ENCODE measurements at places on chromosomes 11 and 22.

- DNase-seq, result no peak
These were observed 78.3 kb downstream of the DDIAS start for GRCh38 chr11:82979824-82980223.

DNA sequence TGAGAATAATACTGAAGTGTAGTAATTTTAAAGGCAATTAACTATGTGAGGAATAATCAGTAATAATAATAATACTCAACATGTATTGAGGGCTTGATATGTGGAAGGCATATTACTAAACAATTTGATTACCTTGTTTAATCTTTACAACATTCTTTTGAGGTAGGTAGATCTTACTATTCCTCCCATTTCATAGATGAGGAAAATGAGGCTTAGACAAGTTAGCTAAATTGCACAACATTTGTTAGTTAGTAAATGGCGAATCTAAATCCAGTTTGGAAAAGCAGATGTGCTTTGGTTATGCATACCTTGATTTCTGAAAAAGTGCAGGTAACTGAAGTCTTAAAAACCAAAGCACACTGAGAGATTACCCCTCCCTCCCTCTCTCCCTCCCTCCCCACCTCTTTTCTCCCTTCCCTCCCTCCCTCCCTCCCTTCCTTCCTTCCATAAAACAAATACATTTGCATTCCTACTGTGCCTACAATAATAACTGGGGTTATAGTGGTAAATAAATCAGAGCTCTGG, 93.1 kb upstream of the MTMR2 start:
- no peak for DNase-seq

DNA sequence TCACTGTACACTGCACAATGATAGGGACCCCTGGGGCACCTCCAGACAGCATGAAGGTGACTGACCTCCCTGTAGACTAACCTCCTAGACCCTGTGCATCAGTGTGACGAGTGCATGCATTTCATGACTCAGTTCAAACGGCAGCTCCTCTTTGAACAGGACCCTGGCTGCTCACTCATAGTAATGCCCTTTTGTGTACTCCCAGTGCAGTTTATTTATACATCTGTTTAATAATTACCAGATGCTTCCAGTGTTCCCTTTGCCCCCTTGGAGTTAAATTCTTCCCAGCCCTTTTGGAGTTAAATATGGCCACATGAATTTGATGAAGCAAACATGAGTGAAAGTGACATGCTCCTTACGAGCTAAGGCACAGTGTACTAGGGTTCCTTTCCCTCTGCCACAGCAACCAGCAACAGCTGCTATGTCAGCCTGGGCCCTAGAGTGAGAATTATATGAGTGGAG, 72.4 kb downstream of the PANX1 start:
- DNase-seq, result peak; percentile 35

DNA sequence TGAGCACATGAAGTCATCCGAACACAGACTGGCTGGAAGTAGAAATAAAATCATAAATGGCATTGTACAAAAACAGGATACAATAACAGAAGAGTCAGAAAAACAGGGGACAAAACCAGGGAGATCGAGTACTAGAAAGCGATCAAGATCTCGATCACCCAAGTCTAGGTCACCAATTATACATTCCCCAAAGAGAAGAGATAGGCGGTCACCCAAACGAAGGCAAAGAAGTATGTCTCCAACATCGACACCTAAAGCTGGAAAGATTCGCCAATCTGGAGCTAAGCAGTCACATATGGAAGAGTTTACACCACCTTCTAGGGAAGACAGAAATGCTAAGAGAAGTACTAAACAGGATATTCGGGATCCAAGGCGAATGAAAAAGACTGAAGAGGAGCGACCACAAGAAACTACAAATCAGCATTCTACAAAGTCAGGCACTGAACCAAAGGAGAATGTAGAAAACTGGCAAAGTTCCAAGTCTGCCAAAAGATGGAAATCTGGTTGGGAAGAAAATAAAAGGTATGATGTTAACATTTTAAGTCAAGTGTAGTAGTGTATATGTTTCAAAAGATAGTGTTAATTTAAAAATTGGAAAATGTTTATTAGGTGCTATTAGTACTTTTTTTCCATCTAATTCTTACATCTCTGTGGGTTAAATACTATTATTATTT, 9.4 kb downstream of the PCF11 start:
- DNase-seq, result no peak

- DNase-seq, result no peak
These were observed 28.1 kb upstream of the KIRREL3 start for GRCh38 chr11:127028648-127029047.

DNA sequence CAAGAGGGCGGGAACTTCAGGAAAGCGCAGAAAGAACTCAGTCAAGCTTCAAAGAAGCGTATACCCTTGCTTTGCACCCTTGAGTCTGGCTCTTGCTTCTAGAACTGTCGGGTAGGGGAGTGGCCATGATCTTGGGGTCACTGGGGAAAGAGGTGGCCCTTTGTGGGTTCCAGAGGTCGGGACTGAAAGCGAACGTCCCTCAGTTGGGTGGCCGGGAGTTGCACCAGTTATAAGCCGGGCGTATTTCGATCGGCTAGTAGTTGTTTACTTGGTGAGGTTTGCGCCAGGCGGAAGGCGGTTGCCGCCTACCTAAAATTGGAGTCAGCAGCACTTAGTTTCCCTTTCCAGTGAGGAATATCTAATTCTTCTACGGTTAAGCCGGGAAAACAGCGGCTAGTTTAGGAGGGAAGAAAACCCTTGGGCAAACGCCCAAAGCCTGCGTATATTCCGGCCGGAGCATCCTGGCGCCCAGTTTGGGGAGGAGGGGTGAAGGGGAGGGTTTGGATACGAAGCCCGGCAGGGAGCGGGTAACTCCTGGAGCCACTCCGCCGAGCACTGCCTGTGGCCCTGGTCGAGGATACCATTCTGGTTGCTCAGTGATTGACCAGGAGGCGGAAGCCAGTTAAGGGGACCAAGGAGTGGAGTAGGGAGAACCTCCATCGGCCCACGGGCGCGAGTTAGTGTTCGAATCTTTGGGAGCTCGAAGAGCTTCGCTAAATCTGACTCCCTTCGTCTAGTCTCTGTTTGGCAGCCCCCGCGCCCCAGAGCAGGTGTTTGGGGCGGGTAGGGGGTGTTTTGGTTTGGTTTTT, 807 bp upstream of the WT1 start:
- peak; percentile 37 for DNase-seq
